Lung (tissue), 17 donors: ENCODE measurements at places on chromosomes 2 and 18. TPM values are rescaled to one million over a fixed set of nuclear protein-coding genes. Genes with fewer than 3 reads are reported as not detected.

DNA sequence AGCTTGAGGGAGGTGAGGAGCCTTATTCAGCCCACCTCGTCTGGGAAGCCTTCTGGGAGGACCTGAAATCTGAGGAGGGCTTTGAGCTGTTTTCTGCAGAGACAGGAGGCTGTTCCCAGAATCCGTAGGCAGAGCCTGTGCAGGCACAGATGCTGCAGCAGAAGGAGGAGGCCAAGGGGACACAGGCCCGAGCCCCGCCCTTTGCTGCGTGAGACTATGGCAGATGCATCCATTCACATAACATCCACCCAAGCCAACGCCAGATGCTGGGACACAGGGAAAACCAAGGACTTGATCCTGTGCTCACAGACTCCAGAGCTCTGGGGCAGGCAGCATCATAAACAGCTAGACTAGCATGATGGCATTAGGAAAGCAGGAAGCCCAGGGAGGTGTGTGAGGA, 98.2 kb downstream of the KCNF1 start:
- H3K4me3 ChIP-seq = no peak overlapping the region
- H3K27ac ChIP-seq = no peak overlapping the region
- H3K4me1 ChIP-seq = no peaks in the 10 kb centered on the region
- no peaks in the 10 kb centered on the region for H3K36me3 ChIP-seq

GRCh38 chr2:33602201-33602830, 3.2 kb upstream of the FAM98A start:
- H3K27ac ChIP-seq = no peak overlapping the region
- H3K4me3 ChIP-seq = no peak overlapping the region
- peaks cover 12% of the 10 kb centered on the region for H3K4me1 ChIP-seq
- no peaks in the 10 kb centered on the region for H3K27me3 ChIP-seq
- no peak for DNase-seq

DNA sequence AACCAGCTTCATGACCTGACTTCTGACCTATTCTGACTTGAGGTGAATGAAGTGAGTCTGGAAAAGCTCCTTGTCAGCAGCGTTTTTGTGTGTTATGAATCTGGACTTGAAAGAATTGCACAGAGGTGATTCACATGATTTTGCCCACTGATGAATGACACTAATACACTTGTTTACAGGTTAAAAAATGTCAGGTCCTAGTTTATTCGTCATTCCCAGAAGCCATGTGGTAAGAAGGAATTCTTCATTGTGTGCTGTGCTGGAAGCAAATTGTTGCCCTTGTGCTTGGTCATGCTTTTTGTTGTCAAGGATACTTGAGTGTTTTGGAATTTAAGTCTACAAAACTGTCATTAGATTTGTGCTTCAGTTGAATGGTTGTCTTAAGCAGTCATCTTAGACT, 15.5 kb downstream of the SEC11C start:
- no peak overlapping the region for H3K27ac ChIP-seq
- DNase-seq = no peak
- peaks cover 9% of the 10 kb centered on the region for H3K36me3 ChIP-seq
- H3K4me3 ChIP-seq = no peak overlapping the region

FAM237A gene
- not detected for total RNA-seq

TNFAIP6 gene
- 10.7 TPM for total RNA-seq
